ENCODE measurements at places on chromosomes 5 and 9.

GRCh38 chr5:55327281-55327680 lies 19.5 kb downstream of the MTREX start:
- no peak for DNase-seq

DNA sequence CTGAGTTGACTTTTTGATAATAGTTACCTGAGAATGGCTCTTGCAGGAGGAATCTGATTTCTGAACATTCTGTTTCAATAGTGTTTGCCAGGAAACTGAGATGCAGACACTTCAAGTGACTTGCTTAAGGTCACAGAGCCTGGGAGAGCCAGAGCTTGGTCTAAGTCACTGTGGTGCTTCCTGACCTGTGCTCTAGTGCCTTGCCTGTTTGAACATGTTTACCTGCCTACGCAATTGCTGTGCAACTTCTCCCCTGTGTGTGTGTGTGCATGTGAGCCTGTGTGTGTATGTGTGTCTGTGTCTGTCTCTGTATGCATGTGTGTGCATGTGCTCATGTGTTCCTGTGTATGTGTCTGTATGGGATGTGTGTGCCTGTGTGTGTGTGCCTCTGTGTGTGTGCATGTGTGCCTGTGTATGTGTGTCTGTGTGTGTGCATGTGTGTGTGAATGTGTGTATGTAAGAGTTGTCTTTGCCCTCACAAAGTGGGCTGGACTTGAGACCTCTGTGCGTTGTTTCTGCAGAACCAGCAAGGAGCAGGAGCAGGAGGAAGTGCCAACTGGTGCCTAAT lies 185.8 kb downstream of the GADD45G start:
- no peak for DNase-seq

DNA sequence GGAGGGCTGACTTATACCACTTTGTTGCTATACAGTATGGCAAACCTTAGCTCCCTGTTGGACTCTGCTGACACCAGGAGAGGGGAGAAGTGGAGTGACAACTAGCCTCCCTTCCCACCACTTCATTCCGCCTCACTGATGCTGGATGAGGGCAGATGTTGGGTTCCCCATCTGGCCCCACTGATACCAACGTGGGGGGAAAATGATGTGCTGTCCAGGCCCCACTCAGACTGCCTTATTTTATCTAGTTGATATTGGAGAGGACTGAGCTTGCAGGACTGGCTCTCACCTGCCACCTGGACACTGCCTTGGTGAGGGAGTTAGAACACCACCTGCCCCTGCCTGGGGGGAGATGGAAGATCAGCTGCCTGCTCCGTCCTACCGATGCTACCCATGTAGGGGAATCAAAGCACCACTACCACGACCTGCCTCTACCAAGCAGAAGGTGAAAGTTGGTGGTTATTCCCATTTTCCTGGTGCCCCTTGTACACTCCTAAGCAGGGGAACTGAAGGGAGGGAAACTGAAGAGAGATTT lies 292.1 kb downstream of the GADD45G start:
- DNase-seq = no peak

DNA sequence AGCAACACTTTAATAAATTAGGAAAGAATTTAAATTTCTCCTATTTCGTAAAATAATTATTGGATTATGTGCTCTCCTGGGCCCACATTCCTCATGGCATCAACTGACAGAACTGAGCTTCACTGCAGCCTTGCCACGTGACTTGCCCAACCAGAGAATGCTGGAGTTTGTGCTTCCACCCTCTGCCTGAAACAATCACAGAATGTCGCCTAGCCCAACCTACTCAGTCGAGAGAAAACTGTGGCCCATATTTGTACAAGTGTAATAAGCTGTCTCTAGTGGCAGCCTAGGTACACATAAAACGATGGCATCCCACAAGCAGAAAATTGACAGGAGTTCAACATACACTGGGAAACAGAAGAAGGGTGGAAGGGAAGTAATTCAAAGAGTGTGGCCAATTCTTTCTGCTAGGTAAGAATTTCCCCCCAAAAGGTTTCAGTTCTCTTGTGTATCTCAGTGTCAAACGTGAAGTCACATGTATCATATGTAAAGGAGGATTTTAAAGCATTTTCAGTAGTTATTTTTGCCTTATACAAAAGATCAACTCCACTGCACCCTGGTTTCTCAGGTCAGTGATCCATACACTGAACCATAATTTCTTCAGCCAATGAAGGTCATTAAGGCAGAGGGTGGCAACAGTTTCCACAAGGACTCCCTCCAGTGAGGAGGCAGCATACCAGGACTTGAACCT lies 41.7 kb downstream of the ZNF608 start:
- no peak for DNase-seq

GRCh38 chr5:61563401-61563800 lies 231.3 kb downstream of the ZSWIM6 start:
- DNase-seq = no peak

- DNase-seq = peak; percentile 77
These were observed 12.5 kb upstream of the NOTCH1 start for GRCh38 chr9:136558373-136558772.

GRCh38 chr9:35714579-35715252 lies 17.3 kb downstream of the TLN1 start:
- DNase-seq = no peak

DNA sequence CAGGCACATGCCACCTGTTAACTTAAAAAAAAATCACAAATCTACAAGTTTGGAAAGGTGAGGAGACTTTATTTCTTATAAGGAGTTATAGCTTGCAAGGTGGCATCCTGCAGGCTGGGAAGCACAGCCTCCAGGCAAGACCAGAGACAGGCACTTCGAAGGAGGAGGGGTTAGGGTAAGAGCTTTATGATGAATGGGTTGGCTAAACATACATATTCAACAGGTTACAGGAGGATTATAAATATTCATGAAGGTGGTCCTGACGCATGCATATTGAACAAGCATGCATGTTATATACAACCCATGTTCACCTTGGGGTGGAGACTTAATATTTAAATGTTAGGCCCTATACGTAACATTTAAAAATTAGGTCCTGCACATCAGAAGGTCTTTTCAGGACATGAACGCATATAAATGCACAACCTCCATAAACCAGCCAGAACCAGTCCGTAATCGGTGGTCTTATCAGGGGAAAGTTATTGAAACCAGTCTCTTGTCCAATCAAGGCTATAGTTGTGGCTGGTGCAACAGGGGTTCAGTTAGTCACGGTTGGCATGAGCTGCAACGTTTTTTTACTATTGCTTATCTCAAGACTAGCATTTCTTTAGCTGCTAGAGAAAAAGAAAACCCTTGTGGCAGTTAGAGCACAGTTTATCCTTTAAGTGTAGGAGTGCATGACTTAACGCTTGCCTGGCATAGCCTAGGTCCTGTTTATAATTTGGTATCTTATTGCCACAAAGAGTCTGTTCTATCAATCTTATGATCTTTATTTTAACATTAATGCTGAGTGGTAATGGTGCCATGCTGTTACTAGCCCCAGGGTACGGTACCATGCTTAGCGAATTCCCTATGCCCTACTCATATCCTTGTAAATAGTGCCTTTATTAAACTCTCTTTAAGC lies 72.7 kb downstream of the C9orf57 start:
- no peak for DNase-seq

- DNase-seq = no peak
These were observed 55.6 kb downstream of the ALG2 start for GRCh38 chr9:99166149-99166548.

- no peak for DNase-seq
These were observed 274.6 kb downstream of the TMEM38B start for GRCh38 chr9:105968811-105969466.

DNA sequence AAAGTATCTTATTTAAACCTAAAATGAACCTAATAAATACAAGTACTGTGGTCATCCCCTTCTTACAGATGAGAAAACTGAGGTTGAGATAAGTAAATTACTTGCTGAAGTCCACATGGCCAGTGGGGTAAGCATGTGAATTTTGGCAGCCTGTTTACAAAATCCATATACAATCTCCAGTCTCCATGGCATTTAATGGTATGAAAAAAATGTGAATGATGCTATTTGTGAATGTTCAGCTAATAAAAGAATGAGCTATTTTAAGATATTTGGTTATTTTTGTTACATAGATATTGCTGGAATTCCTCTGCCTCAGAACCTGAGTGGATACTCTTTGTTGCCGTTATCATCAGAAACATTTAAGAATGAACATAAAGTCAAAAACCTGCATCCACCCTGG lies 19.3 kb upstream of the GPR150 start:
- DNase-seq = no peak

DNA sequence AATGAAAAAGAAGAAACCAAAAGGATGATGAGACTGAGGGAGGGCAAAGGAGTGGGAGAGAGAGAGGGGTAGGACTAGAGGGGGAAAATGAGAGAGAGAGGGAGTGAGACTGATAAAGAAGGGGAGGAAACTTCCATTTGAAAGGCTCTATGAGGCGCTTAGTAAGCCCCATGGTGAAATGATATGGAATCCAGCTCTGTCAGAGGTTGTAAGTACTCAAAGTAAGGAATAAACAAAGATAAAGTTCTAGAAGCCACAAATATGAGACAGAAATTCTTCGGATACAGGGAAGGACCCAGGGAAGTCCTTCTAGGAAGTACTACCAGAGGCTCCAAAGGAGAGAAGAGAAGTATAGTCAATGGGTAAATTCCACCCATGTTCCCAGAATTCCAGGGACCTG lies 21.7 kb upstream of the VLDLR start:
- DNase-seq = no peak

DNA sequence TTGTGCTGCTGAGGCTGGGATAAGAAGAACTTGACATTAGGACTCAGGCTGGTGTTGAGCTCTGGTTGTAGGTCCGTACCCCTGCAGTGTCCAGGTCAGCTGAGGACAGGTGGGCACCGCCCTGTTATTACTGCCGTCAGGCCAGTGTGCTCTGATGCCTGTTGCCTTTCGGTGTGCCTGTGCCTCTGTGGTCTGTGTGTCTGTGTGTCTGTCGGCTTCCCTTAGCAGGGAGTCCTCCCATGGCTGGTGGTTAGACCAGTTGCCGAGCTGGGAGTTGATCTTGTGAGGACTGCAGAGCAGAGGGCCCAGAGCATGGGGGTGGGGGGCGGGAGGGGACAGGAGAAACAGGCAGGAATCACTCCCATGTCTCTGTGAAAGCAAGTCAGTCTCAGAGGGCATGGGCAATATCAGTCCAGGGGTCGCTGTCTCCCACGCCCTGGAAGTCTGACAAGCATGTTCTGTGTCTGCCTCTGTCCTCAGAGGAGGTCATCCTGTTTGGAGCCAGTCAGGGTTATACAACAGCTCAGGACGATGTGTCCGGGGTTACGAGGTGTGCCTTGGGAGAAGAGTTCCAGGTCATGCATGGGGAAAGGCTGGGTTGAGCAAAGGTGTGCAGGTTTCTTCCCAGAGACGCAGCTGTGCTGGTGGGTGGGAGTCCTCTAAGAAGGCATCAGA lies 67.3 kb upstream of the GARNL3 start:
- DNase-seq = no peak

DNA sequence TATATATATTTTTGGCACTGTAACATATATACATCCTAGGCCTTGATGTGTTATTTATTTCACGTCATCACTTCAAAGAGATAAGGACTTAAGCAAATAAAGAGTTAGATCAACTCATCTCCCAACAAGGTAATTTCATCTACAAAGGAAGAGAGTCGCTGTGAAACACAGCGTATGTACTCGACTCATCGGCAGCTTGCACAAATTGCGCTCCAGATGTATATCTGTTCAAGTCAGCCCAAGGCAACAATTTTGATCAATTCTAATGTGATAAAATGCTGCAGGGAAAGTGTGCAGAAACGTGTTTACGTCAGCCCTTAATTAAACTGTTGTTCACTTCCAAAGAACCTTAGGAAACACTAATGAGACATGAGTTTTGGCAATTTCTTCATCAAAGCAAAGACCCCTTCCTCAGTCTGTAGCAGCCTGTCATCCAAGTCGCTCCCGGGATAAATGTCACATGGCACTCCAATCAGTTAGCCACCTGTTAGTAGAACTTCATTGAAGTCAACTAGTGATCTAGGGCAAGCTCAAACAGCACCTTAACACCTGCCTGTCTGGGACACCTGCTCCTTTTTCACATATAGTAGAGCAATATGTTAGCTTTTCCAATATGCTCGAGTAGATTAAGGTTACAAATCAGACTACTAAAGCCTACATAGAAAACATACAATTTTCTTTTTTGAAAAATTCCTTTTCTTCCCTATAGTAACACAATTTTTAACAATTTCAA lies 182.4 kb downstream of the NFIB start:
- DNase-seq = no peak

DNA sequence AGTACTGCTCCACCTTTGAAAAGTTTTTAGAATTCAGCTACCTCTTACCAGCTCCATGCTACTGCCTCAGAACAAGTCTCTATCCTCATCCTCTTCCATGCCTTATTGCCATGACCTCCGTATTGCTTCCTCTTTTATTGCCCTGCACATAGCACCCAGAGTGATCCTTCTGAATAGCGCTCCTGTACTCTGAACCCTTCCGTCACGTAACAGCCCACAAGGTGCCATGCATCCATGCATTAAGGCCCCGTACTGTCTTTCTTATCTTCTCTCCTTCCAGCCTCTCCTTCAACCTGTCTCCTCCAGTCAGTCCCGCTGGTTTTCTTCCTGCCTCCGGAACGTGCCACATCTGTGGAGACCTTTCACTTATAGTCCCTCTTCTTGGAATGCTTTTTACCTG lies 273.3 kb upstream of the SEMA6A start:
- no peak for DNase-seq

DNA sequence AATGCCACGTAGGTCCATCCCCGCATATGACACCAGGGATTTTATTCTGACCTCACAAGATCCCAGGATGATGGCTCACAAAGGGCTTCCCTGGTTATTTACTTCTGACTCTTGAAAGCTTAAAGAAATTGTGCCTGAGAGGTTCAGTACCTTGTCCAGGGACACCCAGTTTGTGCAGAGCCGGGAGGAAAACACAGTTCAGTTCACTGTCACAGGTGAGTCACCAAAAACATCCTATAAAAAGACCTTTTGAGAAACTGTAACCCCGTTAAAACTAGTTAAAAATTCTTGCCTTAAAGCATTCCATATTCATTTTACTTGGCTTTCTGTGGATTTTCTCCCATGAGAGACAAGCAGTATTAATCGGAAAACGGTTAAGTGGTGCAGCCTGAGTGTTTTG lies 56.6 kb downstream of the ZNF510 start:
- DNase-seq = no peak

DNA sequence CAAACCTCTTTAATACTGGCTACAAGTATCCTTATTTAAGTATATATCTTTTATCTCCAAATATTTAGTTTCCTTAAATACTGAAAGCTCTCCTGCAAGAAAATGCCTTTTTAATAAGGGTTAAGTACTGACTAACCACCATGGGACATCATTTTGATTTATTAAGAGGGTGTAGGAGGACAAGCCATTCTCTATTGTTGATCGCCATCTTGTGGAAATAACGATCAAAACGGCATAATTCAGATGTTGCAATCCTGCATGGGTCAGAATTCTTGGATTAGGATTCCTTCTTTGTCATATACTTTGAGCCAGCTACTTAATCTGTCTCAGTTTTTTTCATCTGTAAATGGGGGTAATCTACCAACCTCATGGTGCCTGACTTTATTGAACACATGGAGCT lies 28.7 kb upstream of the C5orf46 start:
- peak; percentile 66 for DNase-seq
